ENCODE measurements at places on chromosomes 6 and 20.

GRCh38 chr6:339480-339879 is 47.2 kb downstream of the DUSP22 start:
- DNase-seq = no peak

DNA sequence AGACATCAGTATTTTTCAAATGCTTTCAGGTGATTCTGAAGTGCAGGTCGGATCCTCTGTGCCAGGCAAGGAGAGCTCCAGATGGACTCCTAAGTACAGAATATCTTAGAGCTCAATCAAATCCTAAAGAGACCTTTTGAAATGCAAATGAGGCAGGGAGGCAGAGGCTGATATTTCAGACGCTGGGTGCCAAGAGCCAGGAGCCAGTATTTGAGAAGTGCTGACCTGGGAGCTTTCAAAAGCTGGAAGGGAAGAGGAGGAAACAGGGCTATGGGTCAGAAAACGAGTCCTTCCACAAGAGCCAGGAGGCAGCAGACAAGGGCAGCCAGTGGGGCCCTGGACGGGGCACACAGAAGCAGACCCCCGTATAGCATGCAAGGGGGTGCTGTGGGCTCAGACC is 46.1 kb upstream of the DSN1 start:
- DNase-seq = no peak

DNA sequence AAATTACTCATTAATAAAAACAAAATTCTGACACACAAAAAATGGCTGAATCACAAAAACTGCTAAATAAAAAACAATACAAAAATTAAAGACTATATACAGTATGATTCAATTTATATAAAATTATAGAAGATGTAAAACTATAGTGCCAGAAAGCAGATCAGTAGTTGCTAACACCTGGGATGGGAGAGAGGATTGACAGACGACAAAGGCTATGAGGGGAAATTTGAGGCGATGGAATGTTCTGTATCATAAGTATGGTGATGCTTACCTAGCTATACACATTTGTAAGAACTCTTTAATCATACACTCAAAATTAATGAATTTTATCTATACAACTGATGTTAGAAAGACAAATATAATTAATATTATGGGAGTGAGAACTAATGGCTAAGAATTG is 247.9 kb upstream of the GJE1 start:
- DNase-seq = no peak

- DNase-seq = no peak
These were observed 77.8 kb downstream of the BMP7 start for GRCh38 chr20:57188576-57189079.

DNA sequence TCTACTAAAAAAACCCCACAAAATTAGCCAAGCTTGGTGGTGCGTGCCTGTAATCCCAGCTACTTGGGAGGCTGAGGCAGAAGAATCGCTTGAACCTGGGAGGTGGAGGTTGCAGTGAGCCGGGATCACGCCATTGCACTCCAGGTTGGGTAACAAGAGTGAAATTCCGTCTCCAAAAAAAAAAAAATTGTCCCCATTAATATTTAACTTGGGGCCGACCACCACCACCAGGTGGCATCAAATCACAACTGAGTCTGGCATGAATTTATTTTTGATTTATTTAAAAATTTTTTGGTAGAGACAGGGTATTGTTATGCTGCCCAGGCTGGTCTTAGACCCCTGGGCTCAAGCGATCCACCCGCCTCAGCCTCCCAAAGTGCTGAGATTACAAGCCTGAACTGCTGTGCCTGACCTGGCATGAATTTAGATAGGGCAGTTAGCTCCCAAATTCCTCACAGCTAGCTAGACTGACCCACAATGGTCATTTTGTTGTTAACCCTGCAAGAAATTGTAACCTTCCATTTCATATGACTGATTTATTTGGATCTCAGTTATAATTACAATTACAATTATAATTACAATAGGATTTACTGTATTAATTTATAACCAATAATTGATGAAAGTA is 17.1 kb upstream of the BEND3 start:
- peak; percentile 36 for DNase-seq

- DNase-seq = no peak
These were observed 580.4 kb downstream of the EYS start for GRCh38 chr6:65126667-65127066.

GRCh38 chr6:143183666-143184065 is 123.0 kb downstream of the AIG1 start:
- DNase-seq = peak; percentile 90

- DNase-seq = peak; percentile 7
These were observed 126.2 kb downstream of the ANKRD60 start for GRCh38 chr20:58102261-58102660.

- peak; percentile 80 for DNase-seq
These were observed 13.8 kb downstream of the CCN5 start for GRCh38 chr20:44728801-44729443.

- no peak for DNase-seq
These were observed 101.4 kb upstream of the CNKSR3 start for GRCh38 chr6:154611847-154612246.

DNA sequence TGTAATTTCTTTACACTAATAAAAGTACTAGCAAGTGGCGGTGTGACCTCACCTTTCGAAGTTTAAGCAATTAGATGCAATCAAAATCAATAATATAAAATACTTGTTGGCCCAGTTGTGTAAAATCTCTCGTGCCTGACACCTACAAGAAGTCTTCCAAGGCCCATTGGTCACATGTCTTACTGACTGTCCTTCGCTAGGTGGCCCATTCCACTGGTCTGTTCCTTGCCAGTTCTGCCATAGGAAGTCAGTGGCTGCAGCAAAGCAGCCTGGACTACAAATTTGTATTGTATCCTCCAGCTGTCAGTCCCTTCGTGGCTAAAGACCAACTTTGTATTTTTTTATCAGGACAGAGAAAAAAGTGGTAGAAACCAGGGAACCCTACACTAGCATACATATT is 61.8 kb downstream of the CYB5R4 start:
- no peak for DNase-seq
